Stimulated activated CD4-positive, alpha-beta T cell treated with anti-CD3 and anti-CD28 coated beads, Interleukin-15, amount 100 ng/mL, for 24 hours (primary cell): ENCODE measurements at places on chromosomes 6 and 20.

- DNase-seq, result no peak
These were observed 10.4 kb downstream of the TRIM31 start for GRCh38 chr6:30102414-30102969.

- no peak for DNase-seq
These were observed 235.4 kb downstream of the BTBD9 start for GRCh38 chr6:38404355-38404754.

- DNase-seq, result no peak
These were observed 172.8 kb upstream of the SYNDIG1 start for GRCh38 chr20:24296477-24297261.

- no peak for DNase-seq
These were observed 188.9 kb downstream of the PLCB1 start for GRCh38 chr20:8321001-8321400.

DNA sequence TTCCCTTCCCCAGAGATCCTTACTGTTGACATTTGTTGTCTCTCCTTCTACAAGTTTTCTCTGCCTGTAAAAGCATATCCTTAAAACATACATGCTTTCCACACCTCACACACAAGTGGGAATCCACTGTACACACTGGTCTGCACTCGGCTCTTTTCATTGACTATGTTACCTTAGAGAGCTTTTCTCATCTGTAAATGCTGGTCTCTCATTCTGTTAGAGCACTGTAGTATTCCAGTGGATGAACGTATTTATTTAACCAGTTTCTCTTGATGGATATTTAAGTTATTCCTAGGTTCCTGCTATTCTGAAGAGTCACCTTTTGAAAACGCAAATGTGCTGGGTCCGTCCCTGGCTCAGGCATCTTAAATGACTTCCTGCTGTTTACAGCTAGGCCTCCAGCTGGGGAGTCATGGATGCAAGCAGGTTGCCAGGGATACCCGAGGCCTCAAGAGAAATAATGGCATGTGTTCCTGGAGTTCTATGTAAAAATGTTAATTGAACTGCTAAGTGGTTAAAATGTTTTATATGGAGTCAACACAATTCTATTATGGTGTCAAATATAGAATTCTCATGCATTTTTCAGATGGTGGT lies 61.1 kb upstream of the TGM3 start:
- no peak for DNase-seq

- DNase-seq, result no peak
These were observed 36.4 kb downstream of the MYLK4 start for GRCh38 chr6:2714111-2714895.

DNA sequence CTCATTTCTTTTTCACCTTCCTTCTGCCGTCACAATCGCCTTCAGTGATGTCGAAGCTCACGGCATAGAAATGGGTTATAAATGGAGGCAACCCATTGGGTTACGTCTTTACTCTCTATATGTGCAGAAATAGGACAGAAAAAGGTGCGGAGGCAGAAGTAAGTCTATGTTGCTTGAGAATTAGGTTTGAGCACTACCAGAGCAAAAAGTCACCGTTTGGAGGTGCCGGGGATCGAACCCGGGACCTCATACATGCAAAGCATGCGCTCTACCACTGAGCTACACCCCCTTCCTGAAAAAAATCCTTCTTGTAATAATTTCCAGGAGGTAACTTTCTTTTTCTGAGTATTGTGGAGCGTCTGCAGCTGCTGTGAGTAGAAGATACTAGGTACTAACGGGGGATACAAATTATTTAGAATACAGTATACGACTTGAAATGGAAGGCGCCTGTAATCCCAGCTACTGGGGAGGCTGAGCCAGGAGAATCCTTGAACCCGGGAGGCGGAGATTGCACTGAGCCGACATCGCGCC lies 134.2 kb downstream of the TRIM27 start:
- peak; percentile 66 for DNase-seq

- DNase-seq, result no peak
These were observed 48.1 kb downstream of the CNKSR3 start for GRCh38 chr6:154462425-154462824.

DNA sequence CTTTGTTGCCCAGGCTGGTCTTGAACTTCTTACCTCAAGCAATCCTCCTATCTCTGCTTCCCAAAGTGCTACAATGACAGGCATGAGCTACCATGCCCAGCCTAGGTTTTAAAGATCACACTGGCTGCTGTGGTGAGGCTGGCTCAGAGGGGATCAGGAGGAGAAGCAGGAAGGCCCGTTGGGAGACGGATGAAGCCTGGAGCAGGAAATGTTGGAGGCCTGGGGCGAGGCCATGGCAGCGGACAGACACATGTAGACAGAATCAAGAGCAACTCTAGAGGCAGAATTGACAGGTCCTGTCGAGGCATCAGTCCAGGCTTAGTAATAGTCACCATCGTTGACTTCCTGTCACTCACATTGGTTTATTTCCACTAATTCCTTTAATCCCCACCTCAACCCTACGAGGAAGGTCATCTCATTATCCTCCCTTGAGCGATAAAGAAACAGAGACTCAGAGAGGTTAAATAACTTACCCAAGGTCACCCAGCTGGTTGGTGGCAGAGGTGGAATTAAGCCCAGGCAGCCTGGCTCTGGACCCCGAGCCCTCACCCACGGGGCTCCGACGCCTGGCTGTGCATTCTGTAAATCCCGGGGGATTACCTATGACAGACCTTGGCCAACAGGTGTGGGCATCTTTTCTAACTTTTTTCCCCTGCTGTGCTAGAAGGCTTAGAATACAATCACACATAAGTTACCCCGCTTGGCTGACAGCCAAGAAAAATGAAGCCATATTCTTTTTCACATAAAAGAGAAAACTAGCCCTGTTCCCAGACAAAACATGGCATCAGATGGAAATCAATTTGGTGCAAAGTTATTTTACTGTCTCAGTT lies 113.4 kb downstream of the EYA2 start:
- no peak for DNase-seq

DNA sequence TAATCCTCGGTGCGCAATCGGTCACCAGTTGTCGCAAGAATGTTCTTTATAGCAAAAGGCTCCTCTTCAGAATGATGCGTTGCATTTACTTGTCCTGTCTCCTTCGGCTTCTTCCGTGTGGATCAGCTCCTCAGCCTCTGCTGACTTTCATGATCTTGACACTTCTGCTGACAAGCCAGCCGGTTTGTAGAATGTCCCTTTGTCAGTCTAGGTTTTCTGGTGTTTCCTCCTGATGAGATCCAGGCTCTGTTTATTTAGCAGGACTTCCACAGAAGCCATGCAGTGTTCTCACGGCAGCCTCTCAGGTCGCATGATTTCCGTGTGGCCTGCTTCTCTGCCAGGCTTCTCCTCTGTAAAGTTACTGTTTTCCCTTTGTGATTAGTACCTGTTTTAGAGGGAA lies 66.9 kb downstream of the STX11 start:
- DNase-seq, result no peak

GRCh38 chr6:135018941-135019340 lies 35.7 kb downstream of the HBS1L start:
- DNase-seq, result no peak

- DNase-seq, result no peak
These were observed 73.9 kb downstream of the PKIB start for GRCh38 chr6:122683989-122684651.

GRCh38 chr6:15623276-15624116 lies 39.3 kb downstream of the DTNBP1 start:
- no peak for DNase-seq

DNA sequence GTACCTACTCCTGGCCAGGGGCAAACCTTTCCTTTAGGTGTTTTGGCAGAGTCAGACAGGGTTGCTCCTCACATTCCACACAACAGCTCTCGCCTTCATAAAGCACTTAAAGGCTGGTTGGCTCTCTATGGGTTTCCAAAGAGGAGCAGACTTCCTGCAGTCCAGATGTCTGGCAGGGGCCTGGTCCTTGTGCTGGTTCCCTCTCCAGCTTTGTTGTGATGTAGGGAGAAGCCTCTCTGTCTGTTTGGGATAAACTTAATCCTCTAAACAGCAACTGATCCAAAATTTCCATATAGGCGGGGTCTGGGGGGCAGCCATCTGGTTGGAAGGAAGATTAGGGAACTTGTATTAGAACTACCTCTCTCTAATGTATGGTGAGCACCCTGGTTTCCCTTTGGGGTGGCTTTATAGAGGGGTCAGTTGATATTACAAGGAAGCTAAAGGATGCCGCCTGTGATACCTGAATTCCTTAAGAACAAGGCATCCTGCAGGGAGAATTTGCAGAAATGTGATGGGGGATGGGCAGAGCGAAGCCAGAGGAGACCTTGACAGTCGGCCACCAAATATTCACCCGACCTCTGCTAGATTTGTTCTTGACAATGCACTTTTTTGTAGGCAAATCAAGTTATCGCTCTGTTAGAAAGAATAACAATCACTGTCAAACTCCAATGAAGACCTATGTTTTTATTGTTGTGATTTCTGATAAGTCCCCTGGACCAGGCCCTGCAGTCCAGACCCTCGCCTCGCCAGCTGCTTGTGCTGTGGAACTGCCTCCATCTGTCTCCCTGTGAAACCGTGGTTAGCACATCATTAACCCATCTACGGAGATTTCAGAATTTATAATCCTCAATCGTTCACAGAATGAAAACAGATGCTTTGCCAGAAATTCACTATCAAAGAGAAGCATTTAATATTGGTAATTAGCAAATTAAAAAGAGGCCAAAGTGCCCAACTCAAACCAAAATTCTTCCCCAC lies 94.0 kb upstream of the RALGAPA2 start:
- DNase-seq, result no peak

DNA sequence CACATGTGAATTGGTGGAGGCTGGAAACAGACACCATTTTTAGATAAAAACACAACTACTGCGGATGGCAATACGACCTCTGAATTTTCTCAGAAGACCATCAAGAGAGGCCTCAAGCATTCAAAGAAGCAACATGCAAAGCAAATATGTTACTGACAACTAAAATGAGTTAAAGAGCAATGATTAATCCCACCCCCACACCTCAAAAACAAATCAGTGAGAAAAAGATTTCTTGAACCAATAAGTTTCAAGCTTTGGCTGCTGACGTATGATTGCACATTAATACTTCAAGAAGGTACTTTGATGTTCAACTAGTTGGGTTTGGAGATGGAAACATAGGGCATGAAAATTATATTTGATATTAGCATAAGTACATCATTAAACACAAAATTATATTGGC lies 982 bp downstream of the MMUT start:
- no peak for DNase-seq

GRCh38 chr6:24554474-24554873 lies 59.7 kb downstream of the ALDH5A1 start:
- no peak for DNase-seq

GRCh38 chr20:59772931-59773913 lies 160.2 kb downstream of the SYCP2 start:
- no peak for DNase-seq

DNA sequence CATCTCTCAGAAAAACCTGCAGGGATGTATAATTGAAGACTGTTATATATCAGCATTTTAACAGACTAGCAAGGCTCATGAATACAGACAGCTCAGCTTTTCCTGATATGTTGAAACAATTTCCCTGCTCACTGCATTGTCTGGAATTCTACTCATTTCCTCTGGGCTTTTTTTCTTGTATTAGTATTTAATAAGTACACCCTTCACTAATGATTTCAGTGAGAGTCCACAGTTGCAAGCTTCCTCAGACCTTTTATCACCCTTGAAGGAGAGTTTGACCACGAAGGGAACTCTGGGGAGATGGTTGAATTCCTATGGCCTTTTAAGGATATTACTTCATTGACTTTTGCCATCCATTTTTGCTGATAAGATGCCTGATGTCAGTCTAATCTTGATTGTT lies 248.7 kb downstream of the ADGB start:
- DNase-seq, result no peak

DNA sequence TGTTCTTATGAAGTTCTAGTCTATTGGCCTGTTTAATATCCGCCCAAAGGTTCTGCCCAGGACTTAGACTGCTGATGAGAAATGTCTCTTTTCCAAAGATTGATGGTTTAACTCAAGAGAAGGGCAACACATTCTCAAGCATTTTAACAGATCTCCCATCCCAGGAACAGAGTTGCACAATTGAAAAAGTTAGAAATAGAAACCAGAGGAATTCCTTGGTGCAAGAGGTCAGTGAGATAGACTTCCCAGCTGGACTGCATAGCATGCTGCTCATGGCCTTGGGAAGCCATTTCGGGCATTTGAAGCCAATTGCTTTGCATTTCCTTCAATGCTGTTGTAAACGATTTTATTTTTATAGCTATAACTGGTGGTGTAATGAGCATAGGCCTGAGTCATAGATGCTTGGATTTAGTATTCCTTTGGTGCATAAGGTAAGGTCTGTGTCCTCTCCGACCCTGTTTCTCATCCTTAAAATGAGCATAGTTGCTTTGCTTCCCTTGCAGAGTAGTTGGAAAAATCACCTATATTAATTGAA lies 292.2 kb upstream of the JAG1 start:
- DNase-seq, result no peak

DNA sequence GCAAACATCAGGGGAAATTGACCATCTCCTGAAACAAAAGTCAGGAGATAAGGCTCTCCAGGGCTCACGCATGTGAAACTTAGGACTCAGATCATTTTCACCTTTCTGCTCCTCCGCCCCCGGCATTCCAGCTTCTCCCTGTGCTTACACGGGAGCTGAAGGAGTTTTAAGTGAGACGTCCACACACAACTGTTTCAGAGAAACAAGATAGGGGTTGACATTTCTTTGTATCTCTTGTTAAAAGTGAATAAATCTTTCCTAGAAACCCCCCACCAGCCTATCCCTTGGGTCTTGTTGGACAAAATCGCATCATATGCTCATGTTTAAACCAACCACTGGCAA lies 46.1 kb downstream of the FAM50B start:
- DNase-seq, result no peak

- no peak for DNase-seq
These were observed 3.1 kb upstream of the HLA-DQA2 start for GRCh38 chr6:32738126-32738525.

- DNase-seq, result no peak
These were observed 1.4 kb downstream of the DEFB132 start for GRCh38 chr20:258963-259362.

DNA sequence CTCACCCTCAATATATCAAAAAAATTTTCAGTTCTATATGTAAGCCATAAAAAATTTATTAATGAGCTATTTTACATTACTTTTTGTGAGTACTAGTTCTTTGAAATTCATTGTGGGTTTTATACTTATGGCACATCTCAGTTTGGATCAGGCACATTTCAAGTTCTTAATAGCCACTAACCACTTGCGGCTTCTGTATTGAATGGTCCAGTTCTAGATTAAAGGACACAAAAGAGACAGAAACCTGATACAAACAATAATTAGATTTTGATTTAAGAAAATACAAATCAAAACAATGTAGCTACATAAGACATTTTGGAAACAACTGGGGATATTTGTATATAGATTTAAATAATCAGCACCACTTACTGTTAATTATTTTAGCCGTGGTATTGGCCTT lies 86.6 kb upstream of the RNF24 start:
- no peak for DNase-seq

GRCh38 chr6:161369339-161369738 lies 95.5 kb upstream of the AGPAT4 start:
- DNase-seq, result no peak

GRCh38 chr20:48209102-48209501 lies 423.8 kb upstream of the SULF2 start:
- DNase-seq, result no peak

GRCh38 chr20:37803438-37804307 lies 99.3 kb upstream of the VSTM2L start:
- DNase-seq, result no peak

- DNase-seq, result no peak
These were observed 13.4 kb downstream of the BAG6 start for GRCh38 chr6:31639043-31639442.

- DNase-seq, result no peak
These were observed 128.8 kb downstream of the FOXO3 start for GRCh38 chr6:108689272-108690161.

- DNase-seq, result no peak
These were observed 118.0 kb downstream of the GRM1 start for GRCh38 chr6:146146836-146147235.

- DNase-seq, result peak; percentile 50
These were observed 6.8 kb downstream of the MKKS start for GRCh38 chr20:10427060-10427692.
